ENCODE measurements at places on chromosomes 16 and 17.

DNA sequence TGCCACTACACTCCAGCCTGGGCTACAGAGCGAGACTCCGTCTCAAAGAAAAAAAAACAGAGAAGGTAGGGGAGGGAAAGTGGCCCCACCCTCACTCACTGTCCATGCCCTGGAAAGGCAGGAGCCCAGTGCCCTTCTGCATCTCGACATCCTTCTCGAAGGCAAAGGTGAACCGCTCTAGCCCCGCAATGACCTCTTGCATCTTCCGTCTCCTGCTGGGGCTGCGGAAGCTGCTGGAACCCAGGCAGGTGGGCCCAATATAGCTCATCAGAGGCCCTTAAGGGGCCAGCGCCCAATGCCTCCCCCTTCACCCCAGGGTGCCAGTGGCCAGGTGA lies at the start of gene CPSF4L:
TSS of gene CPSF4L (minus strand) at position 264 of the 335 bp plus-strand sequence. CDS start at position 202, 62 bp downstream.
- DNase-seq, result no peak

DNA sequence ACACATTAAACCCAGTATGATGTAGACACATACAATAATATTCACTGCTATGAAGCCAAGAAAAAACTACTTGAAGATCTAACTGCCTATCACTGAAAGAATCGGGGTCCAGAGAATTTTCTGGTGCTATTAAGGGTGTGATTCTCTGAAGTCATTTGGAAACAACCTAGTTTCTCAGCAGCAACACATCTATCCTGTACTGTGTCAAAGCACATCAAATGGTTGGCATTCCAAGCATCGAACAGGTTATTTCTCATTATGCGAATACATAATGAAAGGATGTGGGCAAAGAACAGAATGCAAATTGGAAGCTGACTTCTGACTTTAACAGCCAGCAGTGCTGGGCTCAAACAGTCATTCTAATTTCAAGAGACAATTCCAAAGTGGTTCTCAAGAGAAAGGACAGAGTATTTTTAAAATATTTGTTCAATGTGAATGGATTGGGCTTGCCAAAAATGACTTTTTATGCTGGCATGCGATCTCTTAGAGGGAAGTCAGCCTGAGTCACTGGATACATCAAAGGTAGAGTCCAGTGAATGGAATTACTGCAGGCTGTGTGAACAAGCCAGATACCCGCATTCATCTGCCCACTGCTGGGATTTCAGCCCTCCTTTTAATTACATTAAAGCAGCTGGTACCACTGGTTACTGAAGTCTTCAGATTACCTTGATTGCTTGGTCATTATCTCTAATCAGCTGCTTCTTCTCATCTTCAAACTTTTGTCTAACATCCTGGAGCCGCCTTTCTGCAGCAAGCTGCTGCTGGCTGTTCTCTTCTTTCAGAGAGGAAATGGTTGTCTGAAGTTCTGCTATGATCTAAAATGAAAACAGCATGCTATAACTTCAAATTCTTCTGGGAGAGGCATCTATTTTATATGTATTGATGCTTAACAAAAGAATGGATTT lies 181.2 kb upstream of the AXIN2 start:
- no peak for DNase-seq

- DNase-seq, result no peak
These were observed 148.2 kb upstream of the GOT2 start for GRCh38 chr16:58882292-58882691.

GRCh38 chr16:85286066-85286831 lies 174.0 kb upstream of the CIBAR2 start:
- no peak for DNase-seq

DNA sequence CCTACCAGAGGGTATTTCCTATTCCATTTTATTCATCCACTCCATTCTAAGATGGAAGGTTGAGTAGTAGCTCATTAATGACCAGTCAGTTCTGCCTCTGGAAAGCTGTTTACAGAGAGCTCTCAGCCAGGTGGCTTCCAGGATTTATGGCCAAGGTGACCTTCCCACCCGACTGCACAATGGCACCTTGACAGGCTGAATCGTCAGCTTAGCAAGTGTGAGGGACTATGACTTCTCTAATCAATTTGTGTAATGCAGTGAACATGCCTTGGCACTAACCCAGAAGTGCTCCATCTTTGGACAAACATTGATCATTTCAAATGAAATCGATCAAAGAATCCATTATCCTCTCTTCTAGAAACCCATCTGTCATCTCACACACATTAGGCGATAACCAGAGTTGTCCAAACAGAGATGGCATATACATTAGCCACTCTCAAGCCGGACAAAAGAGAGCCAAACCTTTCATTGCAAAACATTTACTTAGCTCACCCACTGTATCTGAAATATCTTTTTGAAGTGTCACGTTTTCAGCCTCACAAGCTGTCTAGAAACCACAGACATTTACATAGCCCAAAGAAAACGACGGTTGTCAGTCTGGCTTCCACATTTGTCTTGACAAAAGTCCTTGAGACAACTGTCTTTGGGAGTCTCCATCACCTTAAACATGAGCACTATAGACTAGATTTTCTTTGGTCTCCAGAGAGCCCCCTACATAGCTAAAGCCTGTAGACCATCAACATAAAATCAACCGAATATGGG lies 35.6 kb downstream of the CLEC3A start:
- DNase-seq, result no peak

Data from stimulated activated CD4-positive, alpha-beta T cell treated with anti-CD3 and anti-CD28 coated beads, Interleukin-4, amount 100 ng/mL, for 24 hours (primary cell).